ENCODE measurements at places on chromosomes 3 and 15.

- no peak for DNase-seq
These were observed 24.7 kb downstream of the ARHGAP31 start for GRCh38 chr3:119318876-119319275.

DNA sequence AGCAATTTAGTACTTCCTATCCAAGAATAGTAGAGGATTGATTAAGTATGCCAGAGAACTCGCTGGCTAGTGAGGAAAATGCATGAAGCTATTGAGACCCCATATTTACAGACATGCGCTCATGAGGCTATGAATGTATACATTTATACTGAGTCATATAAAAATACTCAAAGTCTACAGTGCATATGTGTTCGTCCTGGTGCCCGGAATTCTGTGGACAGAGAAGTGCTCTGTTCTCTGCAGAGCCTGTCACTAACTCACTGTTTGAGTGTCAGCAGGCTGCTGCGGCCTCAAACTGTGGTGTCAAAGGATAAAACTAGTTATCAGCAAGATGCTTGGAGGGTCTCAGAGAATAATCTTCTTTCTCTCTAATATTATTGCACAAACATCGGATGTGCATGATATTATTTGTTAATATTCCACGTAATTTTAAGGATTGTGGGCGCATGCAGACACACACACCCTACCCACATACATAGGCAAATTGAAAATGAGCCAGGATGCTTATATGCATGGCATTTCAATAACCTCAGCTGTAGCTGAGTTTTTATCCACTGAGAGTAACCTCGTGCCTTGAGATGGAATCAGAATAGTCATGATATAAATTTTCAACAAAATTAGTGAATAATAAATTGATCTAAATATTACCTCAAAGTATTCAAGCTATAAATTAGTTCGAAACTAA lies 50.0 kb upstream of the TSC22D2 start:
- DNase-seq: no peak

DNA sequence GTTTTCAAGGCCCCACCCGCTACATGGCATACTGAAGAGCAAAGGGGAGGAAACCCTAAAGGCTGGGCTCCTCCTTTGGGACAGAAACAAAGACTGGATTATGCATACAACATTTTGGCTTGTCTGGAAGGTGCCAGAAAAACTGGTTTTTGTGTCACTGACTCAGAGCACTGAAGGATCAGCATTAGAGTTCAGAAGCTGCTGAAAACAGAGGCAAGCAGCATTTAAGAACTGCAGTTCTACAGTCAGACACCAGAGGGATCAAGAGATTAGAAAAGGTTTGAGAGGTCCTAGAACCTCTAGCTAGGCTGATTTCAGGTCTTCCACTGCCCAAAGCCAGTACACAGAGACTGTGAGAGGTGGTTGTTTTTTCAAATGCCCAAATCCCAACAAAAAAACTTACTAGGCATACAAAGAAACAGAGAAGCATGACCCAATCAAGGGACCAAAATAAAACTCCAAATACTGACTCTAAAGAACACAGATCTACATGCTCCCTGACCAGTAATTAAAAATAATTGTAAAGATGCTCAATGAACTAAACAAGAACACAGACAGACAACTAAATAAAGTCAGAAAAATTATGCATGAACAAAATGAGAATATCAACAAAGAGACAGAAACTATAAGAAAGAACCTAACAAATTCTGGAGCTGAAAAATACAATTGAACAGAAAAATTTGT lies 91.2 kb downstream of the SENP2 start:
- no peak for DNase-seq

DNA sequence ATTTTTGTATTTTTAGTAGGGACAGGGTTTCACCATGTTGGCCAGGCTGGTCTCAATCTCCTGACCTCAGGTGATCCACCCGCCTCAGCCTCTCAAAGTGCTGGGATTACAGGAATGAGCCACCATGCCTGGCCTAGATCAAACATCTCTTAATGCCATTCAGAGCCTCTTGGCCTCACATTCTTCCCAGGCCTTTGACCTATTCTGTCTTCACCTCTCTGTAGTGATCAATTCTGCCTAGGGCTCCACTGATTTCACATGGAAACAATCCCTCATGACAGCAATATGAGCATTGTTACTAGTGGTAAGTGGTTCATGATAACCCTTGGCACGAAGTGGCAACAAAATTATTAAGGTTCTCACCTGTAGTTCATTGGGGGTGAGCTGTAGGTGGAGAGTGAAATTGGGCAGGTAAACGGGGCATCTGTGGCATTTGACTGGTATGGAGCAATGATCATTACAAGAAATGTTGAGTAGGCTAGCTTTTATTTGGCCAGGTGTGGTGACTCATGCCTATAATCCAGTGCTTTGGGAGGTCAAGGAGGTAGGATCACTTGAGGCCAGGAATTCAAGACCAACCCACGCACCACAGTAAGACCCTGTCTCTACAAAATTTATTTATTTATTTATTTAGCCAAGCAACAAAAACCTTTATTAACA lies 4.8 kb upstream of the ARPIN start:
- DNase-seq: no peak

DNA sequence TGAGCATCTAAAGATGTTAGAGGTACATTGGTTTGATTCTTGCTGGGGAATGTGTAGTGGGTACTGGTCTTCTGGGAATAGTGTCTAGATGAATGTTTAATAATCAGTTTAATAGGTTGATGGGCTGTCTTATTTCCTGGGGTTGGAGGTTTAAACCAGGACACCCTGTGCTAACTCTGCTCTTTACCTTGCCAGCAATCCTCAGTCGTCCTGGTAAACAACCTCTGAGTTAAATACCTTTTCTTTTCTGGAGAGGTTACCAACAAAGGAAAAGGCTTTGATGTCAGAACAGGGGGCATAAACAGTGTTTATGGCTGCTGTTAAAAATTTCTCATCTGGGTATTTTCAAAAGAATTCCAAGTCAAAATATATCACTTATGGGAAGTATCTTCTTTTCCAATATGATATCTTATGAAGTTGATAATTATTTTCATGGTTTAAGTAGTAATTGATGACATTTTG lies 23.5 kb downstream of the MITF start:
- no peak for DNase-seq

DNA sequence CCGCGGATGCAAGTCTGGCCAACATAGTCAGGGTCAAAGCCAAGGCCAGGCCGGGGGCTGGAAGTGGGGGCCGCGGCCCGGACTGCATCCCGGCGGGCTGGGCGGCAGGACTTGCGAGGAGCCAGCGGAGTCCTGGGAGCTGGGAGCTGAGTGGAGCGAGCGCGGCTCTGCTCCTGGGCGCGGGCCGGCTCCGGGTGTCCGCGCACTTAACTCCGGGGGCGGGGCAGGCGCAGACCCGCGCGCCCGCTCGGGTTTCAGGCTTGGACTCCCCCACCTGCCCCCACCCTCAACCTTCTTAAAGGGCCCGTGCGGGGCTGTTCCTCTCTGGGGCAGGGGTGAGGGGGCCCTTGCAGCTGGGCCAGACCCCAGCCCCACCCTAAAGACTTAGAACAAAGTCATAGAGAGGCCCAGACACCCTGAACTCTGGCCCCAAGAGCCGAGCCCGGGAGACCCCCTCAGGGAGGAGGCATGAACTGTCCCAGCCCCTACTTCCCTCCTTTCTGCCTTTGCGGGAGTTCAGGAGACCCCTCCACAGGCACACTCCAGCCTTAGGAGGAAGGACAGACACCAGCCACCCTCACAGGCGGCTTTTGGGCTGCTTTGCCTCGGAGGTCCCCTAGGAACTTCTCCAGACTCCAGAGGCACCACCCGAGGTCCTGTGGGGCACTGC lies at the start of gene CSPG4:
CSPG4 (minus strand) TSS at position 181 of the 670 bp plus-strand sequence; CDS start at position 88, 93 bp downstream.
- DNase-seq: peak; percentile 84

Measured in heart left ventricle (tissue), 16 donors.